G401 (cell line): ENCODE measurements at places on chromosomes 6 and 20.
A peak's percentile ranks its signal among the peaks of the same experiment; 100 is the strongest.

DNA sequence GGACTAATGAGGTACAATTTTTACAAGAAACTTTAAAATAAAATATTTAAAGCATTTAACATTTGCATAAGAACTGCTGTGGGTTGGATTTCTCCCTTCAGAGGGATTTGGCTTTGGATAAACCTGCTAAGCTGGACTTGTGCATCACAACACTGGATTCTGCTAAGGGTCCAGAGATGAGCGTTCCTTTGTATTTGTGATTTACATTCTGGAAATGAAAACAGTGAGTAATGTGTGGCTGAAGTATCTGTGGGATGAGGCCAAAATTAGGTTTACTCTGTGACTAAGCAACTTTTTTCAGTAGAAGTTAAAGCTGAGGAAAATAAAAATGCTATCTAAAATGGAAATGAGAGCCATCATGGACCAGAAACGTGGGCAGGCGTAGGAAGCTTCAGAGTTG, 494.3 kb downstream of the EPM2A start:
- DNase-seq: no peak

DNA sequence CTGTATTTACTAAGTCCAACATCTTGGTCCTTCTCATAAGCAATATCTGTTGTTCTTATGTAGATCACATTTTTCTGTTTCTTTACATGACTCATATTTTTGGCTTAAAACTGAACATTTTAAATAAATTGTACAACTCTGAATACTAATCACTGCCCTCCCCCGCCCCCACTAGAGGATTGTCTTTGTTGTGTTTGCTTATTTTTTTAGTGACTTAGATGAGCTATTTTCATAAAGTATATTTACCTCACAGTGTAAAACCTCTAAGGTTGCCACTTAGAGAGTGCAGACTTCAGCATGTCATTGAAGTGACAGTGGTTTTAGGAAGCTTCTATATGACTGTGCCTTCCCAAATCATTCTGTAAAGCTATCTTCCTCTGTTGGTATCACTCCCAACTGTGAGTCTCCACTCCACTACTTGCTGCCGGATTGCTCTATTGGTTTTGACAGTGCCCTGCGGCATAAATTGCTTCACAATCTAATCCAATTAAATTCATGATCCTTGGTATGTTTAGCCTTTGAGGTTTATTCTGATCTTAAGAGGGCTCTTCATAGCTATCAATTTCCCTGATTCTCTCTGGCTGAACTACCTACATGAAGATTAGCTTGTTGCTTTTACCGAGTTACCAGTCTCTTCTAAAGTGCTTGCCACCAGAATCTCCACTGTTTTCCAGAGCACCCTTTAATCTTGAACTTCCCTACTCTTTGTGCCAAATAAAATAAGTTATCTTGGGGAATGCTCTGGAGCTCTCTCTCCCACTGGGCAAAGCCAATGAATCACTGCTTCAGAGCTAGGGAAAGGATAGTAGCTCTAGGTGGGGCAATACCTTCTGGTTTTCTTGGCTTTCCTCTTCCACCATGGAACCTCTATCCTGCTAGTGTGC, 33.0 kb downstream of the SPTLC3 start:
- no peak for DNase-seq

GRCh38 chr20:8368670-8369069, 236.6 kb downstream of the PLCB1 start:
- no peak for DNase-seq

GRCh38 chr20:598133-598850, 11.8 kb downstream of the TCF15 start:
- DNase-seq: no peak

DNA sequence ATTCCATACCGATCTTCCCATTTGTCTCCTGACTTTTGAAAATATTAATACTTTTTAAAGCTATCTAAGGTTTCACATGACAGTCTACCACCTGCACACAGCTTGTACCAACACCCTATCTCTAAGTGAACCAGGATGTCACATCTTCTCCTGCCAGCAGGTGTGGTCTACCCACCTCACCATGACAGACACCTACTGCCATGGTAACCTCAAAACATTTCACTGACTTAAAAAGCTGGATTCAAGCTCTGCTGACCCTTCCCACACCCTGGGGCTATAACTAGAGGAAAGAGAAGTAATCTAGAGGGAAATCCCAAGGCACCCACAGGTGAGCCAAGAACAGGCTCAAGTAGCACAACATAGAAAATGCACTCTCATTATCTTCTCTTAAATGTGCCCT, 1.2 kb downstream of the SLC17A3 start:
- no peak for DNase-seq

DNA sequence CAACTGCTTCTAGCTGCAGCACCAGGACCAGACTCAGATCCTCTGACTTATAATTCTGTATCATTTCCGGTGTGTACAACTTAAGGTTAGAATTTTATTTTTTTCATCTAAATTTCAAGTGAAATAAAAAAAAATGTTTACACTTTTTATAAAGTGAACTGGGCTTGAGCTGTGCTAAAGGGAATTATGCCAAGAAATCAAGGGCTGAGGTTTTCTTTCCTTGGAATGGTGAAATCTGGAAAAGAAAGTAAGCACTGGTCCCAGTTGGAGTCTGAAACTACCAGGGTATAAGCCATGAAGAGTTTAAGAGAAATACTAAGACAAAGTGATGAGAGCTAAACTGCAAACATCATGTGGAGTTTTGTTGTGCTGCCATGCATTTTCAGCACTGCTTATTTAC, 21.7 kb upstream of the FYN start:
- no peak for DNase-seq

- DNase-seq: no peak
These were observed 98.7 kb upstream of the SGK1 start for GRCh38 chr6:134416418-134417154.

DNA sequence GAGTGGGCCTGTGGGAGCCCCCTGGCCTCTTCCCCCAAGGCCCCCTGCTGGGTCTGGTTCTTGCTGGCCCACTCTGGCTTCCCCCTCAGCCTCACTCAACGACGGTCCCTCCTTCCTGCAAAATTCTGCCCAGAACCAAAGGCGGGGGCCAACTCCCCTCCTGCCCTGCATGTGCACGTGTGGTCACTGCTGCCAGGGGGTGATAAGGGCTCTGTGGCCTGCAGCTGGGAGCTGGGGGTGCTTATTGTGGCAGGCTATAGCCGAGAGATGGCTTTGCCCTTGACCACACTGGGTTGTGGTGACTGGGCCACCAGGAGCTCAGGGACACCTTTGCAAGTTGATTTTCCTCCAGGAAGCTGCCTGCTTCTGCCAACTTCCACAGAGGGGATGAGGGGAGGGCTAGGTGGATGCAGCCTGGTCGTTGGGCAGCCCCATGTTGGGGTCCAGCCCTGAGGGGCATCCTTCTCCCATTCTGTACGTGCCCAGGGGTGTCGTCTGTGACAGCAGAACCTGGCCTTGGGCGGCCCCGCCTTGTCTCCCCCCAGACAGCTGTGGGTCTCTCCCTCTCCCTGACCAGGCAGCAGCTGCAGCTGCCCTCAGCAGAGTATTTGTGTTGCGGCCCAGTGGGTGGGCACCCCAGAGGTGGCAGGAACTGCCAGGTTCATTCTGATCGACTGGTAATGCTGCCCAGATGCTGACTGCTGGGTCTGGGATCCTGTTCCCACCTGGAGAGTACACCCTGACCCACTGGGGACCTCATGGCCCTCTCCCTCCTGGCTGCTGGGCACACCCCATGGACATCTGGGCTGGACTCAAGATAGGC, 5.6 kb downstream of the TCEA2 start:
- DNase-seq: no peak

- DNase-seq: no peak
These were observed 261.4 kb downstream of the ZFAND3 start for GRCh38 chr6:38080889-38081288.

- no peak for DNase-seq
These were observed 90.2 kb upstream of the SULF2 start for GRCh38 chr20:47875297-47876025.

DNA sequence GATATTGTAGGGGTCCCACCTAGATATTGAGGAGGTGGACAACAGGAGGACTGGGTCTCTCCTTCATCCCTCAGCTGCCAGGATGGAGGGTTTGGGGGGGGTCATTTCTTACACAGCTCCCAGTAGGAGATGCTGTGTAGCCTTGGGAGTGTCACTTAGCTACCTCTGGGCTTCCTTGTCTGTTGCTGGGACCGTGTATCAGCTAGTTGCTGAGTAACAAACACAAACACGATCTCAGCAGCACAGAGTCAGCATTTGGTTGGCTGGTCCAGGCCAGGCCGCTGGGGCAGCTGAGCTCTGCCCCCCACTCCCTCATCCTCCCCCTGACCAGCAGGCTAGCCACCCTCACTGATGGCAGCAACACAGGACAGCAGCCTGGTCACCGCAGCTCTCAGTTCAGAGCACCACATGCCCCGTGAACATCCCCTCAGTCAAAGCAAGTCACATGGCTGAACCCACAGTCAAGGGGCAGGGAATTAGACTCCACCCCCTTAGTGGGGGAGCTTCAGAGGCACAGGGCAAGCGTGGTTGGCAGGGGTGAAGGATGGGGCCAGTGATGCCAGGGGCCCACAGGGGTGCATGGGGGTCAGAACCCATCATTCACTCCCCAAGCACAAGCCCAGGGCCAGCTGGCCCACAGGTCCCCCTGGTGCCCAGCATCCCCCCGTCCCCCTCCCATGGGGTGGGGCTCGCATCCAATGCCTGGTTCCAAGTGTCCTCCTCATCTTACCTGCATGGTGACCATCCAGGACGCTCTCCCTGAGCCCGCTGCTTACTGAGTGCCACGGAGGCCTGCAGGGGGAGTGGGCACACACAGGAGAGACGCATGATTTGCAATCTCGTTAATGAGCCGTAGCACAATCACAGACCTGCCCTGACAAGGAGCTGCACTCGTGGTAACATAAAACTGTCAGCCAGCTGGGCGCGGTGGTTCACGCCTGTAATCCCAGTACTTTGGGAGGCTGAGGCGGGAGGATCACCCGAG, 112.4 kb downstream of the TAF4 start:
- DNase-seq: no peak

GRCh38 chr20:32509639-32510066, 75.5 kb downstream of the NOL4L start:
- DNase-seq: peak; percentile 55

GRCh38 chr6:150749091-150749670, 116.3 kb upstream of the MTHFD1L start:
- DNase-seq: no peak

- no peak for DNase-seq
These were observed 93.0 kb downstream of the ADTRP start for GRCh38 chr6:11685481-11686093.

GRCh38 chr20:62120990-62121775, 1.1 kb upstream of the LSM14B start:
- DNase-seq: no peak

GRCh38 chr20:58552366-58552934, 37.3 kb upstream of the APCDD1L start:
- no peak for DNase-seq

GRCh38 chr6:107390685-107391435, 68.5 kb downstream of the PDSS2 start:
- no peak for DNase-seq

DNA sequence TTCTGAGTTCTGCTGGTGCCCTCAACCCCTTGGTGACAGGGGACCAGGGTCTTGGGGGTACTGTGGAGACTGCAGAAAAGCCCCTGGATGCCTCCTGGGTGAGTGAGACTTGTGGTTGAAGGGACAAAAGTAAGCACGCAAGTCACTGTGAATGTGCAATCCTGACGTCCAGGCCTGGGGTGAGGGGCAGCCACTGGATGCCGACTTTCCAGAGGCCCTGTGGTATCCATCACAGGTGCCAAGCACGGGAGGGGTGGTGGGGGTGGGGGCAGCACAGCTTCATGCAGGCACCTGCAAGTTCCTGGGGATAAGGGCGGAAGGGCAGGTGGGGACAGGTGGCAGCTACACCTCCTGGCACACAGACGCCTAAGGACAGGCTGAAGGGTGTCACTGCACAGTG, 20.1 kb upstream of the UBE2V1 start:
- DNase-seq: no peak

- DNase-seq: no peak
These were observed 9.3 kb upstream of the HLA-DQB2 start for GRCh38 chr6:32772656-32773055.

GRCh38 chr6:151209071-151209831, 30.5 kb upstream of the AKAP12 start:
- peak; percentile 71 for DNase-seq

DNA sequence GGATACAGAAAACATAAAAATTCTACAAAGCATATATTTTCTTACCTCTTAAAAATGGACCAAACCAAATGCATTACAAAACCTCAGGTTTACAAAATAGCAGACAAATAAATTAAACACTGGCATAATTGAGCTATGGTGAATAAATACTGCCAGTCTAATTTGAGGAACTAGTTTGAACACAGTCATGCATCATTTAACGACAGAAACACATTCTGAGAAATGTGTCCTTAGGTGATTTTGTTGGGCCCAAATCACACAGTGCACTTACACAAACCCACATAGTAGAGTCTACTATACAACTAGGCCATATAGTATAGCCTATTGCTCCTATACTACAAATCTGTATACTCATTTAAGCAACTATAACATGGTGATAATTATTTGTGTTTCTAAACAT, 215.6 kb downstream of the FOXC1 start:
- no peak for DNase-seq

GRCh38 chr20:47795214-47795907, 10.1 kb upstream of the SULF2 start:
- DNase-seq: no peak

DNA sequence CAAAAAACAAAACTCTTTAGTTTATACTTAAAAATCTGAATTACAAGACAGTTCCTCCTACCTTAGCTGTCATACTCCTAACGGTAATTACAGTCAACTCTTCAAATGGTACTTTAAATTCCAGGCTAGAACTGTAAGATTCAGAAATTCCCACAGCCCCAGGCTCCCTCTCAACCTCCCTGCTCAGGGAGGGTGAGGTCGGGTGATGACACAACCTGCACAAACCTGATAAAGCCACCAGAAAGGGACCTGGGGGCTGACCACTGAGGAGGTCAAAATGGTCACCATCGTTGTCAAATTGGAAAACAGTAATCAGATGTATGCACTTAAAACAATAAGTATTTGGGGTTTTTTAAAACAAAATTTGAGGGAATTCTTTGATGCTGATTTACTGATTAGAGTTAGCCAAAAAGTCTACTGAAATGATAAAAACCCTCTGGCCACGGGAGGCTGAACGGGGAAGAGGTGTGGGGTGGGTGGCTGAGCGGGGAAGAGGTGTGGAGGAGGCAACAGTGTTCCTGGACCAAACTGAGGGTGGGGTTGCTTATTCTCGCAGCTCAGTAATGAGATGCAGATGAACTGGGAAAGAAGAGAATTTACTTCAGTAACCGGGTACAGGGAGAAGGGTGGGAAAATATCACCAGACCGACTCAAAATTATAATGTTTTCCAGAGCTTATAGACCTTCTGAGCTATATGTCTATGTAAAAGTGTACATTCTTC, 52.4 kb downstream of the SLC22A1 start:
- no peak for DNase-seq

GRCh38 chr20:64005394-64005793, 24.5 kb downstream of the PRPF6 start:
- no peak for DNase-seq

DNA sequence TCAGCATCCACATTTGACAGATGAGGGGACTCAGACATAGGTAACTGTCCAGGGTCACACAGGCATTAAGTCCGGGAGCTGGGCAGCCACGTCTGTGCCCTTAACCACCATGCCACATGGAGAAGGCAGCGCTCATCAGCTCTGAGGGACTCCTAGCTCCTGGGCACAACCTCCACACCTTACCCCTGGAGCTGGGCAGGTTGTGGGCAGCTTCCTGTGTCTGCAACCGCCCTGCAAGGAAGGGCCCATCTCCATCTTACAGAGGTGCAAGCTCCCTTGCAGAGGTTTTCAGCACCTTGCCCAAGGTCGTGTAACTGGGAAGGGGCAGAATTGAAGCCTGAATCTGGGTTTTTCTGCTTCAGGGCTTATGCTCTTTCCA, 7.9 kb downstream of the CCDC167 start:
- DNase-seq: no peak
